ENCODE measurements at places on chromosomes 12 and 14. TPM values are rescaled to one million over a fixed set of nuclear protein-coding genes. Genes with fewer than 3 reads are reported as not detected.

FIGNL2 gene
- 0.33 TPM for total RNA-seq

WASHC3 gene
- total RNA-seq: 54.8 TPM

WNT1 gene
- 0.73 TPM for total RNA-seq

SRRM4 gene
- not detected for total RNA-seq

EIF2B2 gene
- total RNA-seq: 45.5 TPM

APAF1 gene
- total RNA-seq: 31.1 TPM

MIPOL1 gene
- total RNA-seq: not detected

TTC7B gene
- total RNA-seq: 1.9 TPM

TAS2R10 gene
- total RNA-seq: 0.36 TPM

AQP5 gene
- total RNA-seq: not detected

BATF gene
- total RNA-seq: 33.6 TPM

DHRS2 gene
- 0.24 TPM for total RNA-seq

HNF1A gene
- total RNA-seq: not detected

IGFBP6 gene
- 0.55 TPM for total RNA-seq

IL22 gene
- not detected for total RNA-seq
